ENCODE measurements at places on chromosomes 6 and 20.

DNA sequence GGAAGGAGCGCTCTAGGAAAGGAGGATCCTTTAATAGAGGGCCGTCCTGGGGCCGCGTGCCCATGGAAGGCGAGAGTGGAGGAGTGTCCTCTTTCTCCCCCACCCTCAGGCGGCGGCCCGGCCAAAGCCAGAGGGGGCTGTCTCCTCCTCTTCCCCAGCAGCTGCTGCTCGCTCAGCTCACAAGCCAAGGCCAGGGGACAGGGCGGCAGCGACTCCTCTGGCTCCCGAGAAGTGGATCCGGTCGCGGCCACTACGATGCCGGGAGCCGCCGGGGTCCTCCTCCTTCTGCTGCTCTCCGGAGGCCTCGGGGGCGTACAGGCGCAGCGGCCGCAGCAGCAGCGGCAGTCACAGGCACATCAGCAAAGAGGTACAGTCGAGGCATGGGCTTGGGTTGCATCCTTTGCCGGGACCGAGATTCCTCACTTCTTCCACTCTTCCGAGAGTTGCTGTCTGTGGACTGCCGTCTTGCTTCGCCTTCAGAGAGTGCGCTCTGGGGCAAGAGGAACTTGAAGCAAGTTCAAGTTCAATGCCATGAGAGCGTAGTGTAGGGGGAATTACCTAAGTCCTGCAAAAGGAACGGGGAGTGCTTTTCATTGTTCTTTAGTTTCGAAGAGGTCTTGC, at the start of gene LAMA2:
Gene LAMA2 (plus strand): TSS at position 148 of the 621 bp plus-strand sequence. CDS start 108 bp downstream, at position 256.
- peak; percentile 93 for DNase-seq

DNA sequence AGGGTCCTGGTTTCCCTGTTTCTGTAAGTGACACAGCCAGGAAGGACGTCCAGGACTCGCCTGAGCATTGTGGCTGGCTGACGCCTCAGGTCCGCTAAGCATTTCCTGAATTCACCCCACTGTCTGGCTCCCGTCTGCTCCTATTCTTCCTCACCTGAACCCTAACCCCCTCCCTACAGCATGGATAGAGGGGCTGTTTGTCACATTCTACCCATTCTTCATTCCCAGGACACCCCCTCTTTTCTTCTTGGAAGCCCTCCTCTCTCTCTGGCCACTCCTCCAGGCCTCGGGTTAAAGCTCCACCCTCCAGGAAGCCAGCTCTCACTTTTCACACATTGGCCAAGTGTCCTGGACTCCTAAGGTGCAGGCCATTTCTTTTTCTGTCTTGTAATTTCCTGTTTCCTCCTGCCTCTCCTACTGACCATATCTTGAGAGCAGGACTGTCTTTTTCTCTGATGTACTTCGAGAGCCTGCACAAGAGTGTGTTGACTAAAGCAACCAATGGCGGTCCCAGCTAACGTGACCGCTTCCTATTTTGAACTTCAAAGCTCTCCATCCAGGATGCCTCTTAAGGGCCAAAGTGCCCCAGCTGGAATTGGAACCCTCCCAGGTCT, 24.2 kb upstream of the MYMX start:
- DNase-seq: no peak

DNA sequence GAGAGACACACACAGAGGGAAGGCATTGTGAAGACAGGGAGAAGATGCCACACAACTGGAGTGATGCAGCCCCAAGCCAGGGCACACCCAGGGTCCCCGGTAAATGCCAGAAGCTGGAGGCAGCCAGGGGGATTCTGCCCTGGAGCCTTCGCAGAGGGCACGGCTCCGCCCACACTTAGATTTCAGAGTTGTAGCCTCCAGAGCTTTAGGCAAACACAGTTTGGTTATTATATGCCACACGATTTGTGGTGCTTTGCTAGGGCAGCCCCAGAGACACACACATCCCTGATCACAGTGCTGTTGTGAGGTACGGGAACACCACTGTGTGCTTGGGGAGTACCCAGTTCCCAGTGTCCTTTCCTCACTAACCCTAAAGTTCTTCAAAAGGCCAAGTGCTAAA, 280.6 kb downstream of the SMOC2 start:
- DNase-seq: no peak

DNA sequence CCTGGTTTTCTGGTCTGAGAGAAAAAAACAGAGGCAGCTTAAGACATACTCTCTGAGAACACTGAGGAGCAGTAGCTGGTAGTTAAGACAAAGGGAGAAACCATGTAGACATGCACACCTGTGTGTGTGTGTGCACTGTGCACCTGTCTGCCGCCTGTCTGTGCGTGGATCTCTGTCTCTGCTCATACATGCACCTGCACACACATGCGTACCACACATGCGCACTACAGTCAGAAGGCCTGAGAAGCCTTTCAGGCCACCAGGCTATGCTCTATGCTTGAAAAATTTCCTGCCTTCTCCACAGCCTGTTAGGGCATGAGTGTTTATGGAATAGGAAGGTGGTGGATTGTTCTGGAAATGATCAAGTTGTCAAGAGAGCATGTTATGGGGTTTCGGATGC, 103.5 kb downstream of the CDH4 start:
- no peak for DNase-seq

GRCh38 chr6:135222623-135223022, 41.5 kb downstream of the MYB start:
- DNase-seq: no peak

GRCh38 chr20:60063739-60064380, 105.6 kb downstream of the CDH26 start:
- DNase-seq: no peak

DNA sequence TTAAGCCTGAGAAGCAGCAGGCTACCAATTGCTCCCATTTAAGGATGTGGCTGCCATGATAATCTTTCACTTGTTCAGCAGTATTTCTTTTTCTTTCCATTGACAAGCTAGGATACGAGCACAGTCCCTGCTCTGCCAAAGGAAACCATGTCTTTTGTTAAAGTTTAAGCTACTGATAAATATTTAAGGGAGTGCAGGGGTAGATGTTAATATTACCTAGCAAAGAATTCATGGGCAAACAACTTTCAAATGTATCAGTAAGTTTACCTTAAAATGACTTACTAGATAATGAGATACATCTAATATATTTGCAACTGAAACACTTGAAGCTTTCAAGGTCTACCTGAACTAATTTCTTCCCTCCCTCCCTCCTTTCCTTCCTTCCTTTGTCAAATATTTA, 77.3 kb downstream of the OPN5 start:
- no peak for DNase-seq

- DNase-seq: no peak
Observed at GRCh38 chr6:121338366-121338765, 4.1 kb upstream of the TBC1D32 start.

- no peak for DNase-seq
Observed at GRCh38 chr6:129138739-129139405, 255.9 kb downstream of the LAMA2 start.

DNA sequence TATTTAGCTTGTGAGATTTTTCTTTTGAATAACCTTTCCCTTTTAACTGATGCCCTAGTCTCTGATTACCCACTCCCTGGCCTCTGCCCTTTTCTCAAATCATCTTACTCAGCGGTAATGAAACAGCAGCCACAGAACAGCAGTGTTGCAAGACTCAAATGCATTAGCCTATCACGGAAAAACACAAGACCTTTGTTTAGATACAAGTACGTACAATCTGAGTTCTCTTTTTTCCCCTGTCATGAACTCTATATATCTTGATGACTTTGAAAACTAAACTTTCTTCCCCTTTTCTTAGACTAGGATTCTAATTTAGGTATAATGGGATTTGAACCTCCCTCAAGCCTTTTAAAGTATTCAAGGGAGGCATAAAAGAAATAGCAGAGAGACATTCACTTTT, 1034.9 kb downstream of the EYS start:
- DNase-seq: no peak

DNA sequence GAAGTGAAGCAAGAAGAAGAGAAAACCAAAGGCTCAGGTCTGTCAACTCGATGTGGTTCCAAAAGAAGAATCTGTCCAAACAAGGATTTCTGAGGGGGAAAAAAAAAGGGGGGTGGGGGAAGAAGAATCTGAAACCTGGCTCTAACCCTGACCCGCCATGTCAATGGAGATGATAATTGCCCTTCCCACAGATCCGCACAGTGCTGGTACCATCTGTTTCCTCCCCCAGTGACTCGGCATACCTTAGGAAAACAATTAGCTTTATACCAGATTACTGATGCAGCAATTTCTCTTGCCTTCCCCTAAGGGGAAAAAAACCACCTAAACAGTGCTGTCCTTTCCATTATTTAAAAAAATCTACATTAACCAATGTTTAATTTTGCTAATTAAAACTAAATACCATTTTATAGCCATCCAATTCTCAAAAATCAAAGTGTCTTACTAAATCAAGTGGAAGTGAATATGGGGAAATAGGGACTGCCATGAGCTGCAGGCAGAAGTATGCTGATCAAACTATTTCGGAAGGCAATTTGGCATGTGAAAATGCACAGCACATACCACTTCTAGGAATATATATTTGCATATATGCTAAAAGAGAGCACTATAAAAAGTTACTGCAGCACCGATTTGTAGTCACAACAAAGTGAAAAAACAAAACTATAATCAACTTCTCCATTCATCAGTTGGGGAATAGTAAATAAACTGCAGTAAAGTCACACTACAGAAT, 46.8 kb downstream of the MAP7 start:
- no peak for DNase-seq

GRCh38 chr6:154474648-154475428, 35.6 kb downstream of the CNKSR3 start:
- DNase-seq: no peak

DNA sequence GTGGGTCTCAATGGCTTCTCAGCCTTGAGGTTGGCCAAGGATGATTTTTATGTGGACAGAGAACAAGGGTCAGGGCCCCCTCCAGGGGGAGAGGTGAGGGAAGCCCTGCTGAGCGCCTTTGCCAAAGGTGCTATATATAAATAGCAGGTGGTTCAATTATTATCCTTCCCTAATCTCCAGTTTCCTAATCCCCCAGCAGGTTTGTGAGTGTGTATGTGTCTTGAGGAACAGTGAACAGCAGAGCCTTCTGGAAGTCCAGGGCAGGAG, 3.2 kb upstream of the SIRPA start:
- no peak for DNase-seq

GRCh38 chr6:36318690-36319435, 17.8 kb downstream of the BNIP5 start:
- no peak for DNase-seq

DNA sequence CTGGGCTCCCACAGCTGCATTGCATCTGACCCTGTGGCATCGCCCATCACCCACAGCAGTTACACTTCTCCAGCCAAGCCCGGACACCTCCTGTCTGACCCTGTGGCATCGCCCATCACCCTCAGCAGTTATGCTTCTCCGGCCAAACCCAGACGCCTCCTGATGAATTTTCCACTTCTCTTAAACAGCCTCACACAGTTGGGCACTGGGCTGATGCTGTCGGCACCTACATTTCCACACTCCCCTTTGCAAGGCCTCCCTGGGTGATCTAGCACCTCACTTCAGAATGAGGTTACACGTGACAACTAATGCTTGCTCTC, 175.2 kb upstream of the ARID1B start:
- no peak for DNase-seq

GRCh38 chr6:36888654-36889481, 3.1 kb downstream of the C6orf89 start:
- DNase-seq: no peak

- no peak for DNase-seq
Observed at GRCh38 chr20:2687514-2687913, 5.1 kb upstream of the EBF4 start.

GRCh38 chr20:44589537-44589936, 7.2 kb downstream of the PKIG start:
- DNase-seq: no peak

GRCh38 chr20:47785854-47786764, 828 bp upstream of the SULF2 start:
- peak; percentile 91 for DNase-seq

DNA sequence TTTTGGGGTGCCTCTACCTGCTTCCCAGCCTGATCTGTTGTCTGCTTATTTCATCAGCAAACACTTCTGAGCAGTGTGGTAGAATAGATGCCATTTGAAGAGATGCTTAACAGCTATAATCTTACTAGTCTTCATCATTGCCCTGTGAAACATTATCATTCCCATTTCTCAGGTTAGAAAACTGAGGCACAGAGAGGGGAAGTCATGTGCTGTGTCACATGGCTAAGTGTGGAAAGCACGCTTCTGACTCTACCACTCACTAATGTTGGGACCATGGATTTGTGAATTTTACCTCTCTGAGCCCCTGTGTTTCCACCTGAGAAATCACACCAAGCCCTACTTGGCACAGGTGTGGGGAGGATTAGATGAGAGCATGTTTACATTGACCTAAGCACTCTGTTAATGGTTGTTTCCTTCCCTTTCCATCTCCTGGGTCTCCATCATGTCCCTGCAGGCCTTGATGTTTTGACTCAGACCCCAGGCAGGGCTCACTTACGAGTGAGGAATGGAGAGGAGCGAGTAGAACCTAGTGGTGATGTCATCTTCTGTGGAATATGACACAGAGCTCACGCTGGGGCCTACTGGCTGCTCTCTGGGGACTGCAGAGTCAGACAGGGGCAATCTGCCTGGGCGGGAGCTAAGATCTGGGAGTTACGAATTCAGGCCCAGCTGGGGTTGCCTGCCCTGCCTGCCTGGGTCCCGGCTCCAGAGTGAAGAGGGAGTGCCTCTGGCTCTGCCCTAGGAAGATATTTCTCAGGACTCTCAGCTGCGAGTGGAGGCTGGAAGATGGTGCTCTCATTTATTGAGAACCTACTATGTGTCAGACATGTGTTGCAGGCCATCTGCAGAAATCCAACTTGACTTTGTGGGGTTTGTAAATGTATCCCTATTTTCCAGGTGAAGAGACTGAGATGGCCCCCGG, 64.3 kb downstream of the CDH22 start:
- DNase-seq: no peak

DNA sequence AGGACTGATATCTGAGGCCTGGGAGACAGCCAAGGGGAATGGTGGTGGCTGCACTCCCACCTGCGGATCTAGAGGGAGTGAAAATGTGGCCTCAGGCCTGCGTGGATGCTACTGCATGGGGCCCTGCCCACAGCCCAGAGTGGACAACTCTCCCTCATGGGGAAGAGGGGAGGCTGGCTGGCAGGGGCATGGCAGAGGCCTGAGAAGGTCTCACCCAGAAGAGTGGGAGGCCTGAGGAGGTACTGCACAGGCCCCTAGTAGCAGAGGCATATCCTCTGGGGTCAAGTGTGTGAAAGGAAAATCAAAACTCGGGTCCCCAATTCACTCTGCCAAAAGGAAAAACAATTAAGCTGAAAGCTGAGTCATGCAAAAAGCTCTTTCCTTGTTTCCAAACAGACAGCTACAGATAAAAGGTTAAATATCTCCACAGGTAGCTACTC, 158.2 kb downstream of the AKAP7 start:
- DNase-seq: no peak

DNA sequence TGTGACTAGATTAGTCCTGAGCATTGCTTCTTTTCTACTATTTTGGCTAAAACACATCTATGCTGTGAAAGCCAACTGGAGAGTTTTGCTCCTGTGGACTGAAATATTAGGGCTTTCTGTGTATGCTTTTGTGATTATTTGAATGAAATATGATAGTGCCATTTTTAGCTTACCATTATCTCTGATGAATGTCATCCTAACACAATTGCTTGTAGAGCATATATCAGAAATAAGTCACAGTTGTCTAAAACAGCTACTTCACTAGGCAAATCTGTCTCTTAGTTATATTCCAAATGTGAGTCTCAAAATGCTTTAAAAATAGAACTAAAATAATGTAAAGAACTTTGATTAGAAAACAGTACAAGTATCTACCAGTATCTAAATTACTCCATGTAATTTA, 401.4 kb upstream of the PTCHD4 start:
- no peak for DNase-seq

- DNase-seq: peak; percentile 93
Observed at GRCh38 chr6:31680226-31681134, at the start of gene LY6G5C. Gene LY6G5C (minus strand): TSS chr6:31681067. CDS start chr6:31680373, 694 bp downstream.
